ENCODE measurements at places on chromosomes 3 and 15.

DNA sequence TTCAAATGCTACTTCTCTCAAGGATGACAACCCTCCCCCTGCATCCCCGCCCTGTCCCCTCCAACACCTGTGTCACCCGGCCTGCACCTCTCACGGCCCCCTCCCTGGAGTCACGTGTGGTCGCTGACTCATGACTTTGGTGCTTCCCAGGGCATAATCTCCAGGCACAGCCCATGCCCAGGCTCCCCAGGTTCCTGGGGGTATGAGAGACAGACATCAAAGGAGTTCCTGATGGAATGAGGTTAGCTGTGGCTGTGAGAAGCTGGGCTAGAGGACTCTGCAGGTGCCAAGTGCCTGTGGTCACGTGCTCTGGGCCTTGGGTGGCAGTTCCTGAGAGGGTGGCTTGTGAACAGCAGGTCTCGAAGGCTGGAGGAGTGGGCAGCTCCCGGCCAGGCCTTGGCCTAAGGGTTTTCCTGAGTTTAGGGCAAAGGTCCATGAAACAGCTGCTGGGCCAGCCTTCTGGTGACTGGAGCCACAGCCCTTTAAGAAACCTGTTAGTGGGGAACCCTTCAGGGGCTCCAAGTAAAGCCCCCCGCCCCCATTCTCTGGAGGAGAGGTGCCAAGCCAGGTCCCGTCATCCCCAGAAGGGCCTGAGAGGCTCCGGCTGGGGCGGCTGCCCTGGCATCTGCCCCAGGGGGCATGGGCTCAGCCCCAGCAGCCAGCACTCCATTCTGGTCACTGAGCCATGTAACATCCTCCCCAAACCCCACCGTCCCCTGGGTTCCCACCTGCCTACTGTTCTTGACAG lies 230.0 kb downstream of the XXYLT1 start:
- no peak for DNase-seq

- no peak for DNase-seq
Observed at GRCh38 chr3:179967622-179968021, 69.1 kb downstream of the PEX5L start.

DNA sequence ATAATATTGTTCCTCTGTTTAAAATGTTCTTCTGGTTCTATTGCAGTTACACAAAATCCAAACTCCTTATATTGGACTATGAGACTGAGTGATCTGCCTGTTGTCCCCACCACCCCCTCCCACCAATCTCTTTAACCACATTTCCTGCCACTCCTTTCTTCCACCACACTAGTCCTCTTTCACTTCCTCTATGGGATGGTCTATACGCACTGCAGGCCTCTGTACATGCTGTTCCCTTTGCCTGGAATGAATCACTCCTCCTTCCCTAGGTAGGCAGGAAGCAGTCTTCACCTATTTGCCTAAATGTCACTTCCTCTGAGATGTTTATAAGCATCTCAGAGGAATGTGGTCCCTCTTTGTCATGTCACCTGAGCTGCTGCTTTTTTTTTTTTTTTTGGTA lies 4.0 kb downstream of the MAP2K1 start:
- no peak for DNase-seq

DNA sequence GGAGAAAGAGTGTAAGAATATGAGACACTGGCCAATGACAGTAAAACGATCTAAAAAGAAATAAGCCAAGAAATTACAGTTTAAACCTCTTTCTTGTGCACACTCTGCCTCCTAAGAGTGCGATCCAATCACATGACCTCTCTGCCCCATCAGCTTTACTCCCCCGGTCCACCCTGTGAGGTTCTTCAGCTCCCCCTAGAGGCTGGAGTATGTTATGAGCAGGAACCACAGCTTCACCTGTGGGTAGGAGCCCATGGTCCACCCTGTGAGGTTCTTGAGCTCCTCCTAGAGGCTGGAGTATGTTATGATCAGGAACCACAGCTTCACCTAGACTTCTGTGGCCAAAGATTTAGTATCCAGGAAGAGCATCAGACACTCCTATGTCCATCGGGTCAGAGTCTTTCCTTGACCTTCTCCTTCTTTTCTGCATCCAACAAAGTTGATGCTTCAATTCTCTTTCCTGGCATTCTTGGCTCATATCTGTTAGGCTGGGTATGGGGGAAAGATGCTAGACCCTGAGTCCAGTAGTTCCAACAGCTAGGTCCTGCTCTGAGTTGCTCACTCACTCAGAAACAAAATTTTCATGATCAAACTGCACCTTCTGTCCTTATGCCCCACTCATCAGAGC lies 164.0 kb downstream of the MINAR1 start:
- DNase-seq = peak; percentile 1

GRCh38 chr15:39365873-39366272 lies 215.0 kb upstream of the THBS1 start:
- no peak for DNase-seq

DNA sequence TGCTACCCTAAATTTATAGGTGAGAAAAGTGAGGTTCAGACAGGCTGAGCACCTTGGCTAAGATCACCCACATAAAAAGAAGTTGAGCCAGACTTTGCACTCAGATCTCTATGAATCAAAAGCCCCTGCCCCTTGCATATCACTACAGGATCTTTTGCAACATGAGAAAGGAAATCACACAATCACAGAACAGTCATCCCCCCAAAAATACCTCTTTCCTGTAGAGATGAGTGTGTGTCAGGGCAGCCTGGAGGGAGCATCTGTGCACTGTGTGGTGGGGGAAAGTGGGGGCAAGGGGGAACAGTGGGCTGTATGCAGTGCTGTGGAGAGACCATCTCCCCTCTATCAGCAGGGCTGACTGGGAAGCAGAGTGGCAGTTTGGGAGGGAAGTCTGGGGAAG lies 46.6 kb downstream of the EPHB3 start:
- no peak for DNase-seq

DNA sequence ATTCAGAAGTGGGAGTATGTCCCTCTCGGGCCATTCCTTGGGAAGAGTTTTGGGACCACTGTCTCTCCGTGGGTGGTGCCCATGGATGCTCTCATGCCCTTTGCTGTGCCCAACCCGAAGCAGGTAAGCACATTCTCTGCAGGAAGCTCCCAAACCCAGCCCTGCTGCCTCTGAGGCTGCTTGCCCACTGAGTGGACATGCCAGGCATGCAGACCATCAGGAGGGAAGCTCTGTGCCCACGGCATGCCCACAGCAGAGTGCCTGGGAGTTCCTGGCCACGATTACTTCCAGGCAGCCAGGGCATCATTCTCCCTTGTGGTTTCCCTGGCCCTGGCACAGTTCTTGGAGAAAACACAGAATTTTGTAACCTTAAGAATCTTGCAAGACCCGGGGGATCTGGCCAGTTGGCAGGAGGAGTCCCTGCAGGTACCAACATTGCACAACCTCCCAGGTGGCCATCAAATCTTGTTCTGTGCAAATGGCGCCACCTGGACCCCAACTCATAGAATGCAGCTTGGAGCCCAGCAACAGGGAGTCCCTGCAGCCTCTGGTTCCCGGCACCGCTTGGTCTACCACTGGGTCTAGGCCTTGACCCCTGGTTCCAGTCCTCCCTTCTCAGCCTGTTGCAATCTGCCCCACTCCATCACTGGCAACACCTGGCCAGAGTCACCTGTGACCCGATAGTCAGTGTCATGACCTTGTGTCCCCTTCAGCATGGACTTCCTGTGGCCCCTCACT lies 20.4 kb downstream of the FAH start:
- DNase-seq = peak; percentile 58

GRCh38 chr3:141285570-141285969 lies 53.9 kb downstream of the PXYLP1 start:
- DNase-seq = no peak

- no peak for DNase-seq
Observed at GRCh38 chr3:182755308-182755707, 38.0 kb upstream of the ATP11B start.

GRCh38 chr3:124768812-124769211 lies 38.6 kb downstream of the UMPS start:
- no peak for DNase-seq

- DNase-seq = no peak
Observed at GRCh38 chr3:148791920-148792319, 35.7 kb upstream of the CPB1 start.

GRCh38 chr3:157669416-157669815 lies 166.2 kb upstream of the VEPH1 start:
- DNase-seq = no peak

DNA sequence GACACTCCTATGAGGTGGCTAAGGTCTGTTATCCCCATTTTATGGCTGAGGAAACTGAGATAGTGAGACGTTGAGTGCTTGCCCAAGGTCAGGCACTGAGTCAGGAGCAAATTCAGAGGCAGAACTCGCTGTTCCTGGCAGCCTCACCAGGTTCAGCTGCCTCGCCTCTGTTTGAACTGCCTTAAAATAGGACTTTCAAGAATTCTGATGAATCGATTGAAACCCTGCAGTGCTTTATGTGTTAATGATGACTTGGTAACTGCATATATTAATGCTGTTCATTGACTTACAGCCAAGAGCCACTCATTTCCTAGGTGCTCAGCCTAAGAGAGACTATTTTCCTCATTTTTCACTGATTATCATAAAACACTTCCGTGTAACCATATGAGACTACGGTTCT lies 79.5 kb upstream of the BHLHE40 start:
- DNase-seq = no peak

- no peak for DNase-seq
Observed at GRCh38 chr3:123159926-123160635, 41.7 kb upstream of the SEC22A start.

DNA sequence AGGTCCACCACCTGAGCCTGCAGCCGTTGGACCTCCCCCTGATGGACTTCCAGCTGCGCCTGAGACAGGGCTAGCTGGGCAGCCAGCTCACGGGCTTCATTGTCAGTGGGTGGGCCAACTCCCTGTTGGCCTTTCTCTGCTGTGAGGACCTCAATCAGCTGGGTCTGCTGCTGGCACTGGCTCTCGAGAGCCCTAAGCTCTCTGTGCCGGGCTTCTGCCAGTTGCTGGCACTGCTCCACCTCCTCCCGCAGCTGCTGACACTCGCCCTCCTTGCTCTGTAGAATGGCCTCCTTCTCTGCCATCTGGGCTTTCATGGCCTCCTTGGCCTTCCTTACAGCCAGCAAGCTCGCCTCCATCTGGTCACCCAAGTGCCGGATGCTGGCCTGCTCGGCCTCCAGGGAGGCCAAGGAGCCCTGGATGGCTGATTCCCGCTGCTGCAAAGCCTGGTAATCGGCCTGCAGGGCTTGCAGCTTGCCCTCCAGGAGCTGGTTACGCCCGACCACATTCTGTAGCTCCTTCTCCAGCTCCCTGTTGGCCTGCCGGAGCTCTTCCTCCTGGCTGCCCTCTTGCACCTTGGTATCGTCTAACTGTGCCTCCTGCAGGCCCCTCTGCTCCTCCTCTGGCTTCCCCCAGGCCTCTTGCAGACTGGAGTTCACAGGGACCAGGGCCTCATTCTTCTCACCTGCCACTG lies 23.8 kb downstream of the CXCR6 start:
- no peak for DNase-seq

DNA sequence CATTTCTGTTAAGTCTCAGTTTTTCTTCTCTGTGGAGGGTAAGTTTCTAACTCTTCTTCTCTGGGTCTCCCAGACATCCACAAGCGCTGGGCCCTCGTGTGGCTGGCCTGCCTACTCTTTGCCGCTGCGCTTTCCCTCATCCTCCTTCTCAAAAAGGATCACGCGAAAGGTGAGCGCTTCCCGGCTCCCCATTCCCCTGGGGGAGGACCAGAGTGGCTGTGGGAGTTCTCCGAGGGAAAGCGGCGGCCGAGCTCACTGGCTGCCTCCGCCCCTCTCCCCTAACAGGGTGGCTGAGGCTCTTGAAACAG lies 1.1 kb upstream of the CRELD1 start:
- DNase-seq = no peak

DNA sequence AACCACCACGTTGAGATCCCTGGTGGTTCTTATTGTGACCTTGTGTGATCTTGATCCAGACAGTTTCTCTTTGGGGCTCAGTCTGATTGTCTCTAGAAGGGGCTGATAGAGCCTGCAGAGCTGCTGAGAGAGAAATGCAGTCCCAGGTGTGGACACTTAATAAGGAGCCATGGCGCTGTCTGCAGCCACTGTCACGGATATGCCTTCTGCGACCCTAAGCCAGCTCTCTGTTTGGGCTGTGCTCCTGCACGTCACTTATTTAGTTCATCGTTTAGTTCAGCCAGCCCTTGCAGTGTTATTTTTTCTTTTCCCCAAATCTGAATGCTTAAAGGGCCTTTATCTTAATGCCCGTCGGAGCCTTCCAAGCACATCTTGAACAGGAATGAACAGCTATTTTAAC lies 12.0 kb downstream of the SLC6A1 start:
- DNase-seq = no peak

GRCh38 chr3:16377847-16378302 lies 112.9 kb downstream of the OXNAD1 start:
- no peak for DNase-seq

GRCh38 chr15:89278307-89278706 lies 34.5 kb downstream of the FANCI start:
- no peak for DNase-seq

- no peak for DNase-seq
Observed at GRCh38 chr15:70556151-70556741, 207.1 kb downstream of the UACA start.

DNA sequence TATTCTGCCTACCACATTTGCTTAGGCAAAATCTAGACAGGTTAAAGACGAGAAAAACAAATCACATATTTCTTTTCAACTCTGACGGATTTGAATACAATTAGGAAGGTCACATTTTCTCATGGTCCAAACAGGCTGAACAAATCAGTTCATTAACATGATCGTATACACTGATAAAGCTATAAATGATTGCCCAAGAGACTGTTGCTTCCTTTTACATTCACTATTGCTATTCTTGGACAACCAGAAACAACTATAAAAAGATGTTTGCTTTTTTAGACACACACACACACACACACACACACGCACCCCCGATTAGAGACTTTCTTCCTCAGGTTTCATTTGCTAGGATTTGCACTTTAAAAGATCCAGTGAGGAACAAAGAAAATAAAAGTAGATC lies 122.3 kb upstream of the BHLHE40 start:
- DNase-seq = no peak

GRCh38 chr3:60703956-60704736 lies 547.1 kb downstream of the FHIT start:
- no peak for DNase-seq

DNA sequence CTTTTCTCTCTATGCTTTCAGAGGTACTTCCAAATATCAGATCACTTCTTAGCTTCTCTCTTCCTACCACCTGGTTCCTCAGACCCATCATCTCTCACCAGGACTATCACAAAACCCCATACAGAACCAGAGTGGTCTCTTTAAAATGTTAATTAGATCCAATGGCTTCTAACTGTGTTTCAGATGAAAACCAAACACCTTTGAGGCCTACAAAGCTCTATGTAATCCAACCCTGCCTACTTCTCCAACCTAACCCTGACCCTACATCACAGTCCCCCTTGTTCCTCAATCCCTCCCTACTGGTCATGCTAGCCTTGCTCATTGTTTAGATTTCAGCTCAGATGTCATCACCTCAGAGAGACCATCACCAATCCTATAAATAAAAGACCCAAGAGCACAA lies 34.8 kb downstream of the SUMF1 start:
- DNase-seq = no peak

GRCh38 chr15:82587805-82588204 lies 47.5 kb upstream of the RPS17 start:
- no peak for DNase-seq

Measured in stimulated activated CD4-positive, alpha-beta T cell treated with anti-CD3 and anti-CD28 coated beads, Interleukin-15, amount 100 ng/mL, for 1 hour (primary cell).